ENCODE measurements at places on chromosomes 3 and 15.
A peak's percentile ranks its signal among the peaks of the same experiment; 100 is the strongest.

DNA sequence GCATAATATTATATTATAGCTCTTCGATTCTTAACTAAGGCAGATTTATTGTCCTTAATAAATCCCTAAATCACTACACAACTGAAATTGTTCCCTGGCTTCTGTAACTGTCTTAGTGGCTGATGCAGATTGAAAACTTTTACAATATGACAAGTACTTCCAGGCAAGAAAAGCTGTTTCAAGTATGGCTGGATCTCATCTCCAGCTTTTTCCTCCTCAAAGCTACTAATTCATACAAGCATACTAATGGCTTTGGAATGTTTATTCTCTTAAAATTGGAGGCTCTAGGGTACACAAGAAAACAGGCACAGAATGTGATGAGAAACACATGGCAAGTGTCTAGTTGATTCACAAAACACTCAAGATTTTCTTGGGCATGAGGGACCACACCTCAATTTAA lies 351.5 kb upstream of the ICE2 start:
- no peak for DNase-seq

DNA sequence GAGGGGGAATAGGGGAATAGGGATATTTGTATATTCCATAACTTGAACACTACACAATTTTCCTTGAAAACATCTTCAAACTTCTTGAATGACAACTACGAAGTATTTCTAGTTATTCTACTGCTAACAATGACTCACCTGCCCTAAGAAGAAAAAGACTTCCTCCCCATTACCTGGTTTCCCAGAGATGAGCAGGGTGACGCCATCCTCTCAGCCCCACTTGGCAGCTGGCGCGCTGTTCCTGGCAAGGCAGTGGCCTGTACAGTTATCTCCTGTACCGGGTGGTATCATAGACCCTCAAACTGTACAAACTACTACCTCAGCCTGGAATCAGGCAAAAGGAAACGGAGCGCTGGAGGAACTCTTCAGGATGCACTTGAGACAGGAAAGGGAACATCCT lies 10.4 kb downstream of the WDR82 start:
- DNase-seq: no peak

GRCh38 chr15:40793216-40793989 lies 13.5 kb upstream of the ZFYVE19 start:
- DNase-seq: no peak

GRCh38 chr3:127785711-127786265 lies 36.5 kb downstream of the MGLL start:
- no peak for DNase-seq

DNA sequence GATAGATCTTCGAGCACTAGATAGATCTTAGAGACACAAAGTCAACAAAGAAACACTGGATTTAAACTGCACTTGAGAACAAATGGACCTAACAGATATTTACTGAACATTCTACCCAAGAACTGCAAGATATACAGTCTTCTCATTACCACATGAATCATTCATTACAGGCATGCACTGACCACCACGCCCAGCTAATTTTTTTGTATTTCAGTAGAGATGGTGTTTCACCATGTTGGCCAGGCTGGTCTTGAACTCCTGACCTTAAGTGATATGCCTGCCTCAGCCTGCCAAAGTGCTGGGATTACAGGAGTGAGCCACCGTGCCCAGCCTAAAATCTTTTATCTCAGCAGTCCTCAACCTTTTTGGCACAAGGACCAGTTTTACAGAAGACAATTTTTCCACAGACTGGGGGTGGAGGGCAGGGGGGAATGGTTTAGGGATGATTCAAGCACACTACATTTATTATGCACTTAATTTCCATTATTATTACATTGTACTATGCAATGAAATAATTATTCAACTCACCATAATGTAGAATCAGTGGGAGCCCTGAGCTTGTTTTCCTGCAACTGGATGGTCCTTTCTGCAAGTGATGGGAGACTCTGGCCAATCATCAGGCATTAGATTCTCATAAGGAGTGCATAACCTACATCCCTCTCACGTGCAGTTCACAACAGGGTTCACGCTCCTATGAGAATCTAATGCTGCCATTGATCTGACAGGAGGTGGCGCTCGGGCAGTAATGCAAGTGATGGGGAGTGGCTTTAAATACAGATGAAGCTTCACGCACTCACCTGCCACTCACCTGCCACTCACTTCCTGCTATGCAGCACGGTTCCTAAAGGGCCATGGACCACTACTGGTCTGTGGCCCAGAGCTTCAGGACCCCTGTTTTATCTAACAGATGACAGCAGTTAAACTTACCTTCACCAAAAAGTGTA lies 21.7 kb downstream of the CSNK1G1 start:
- peak; percentile 7 for DNase-seq

GRCh38 chr3:25457671-25458419 lies 29.8 kb downstream of the RARB start:
- no peak for DNase-seq

GRCh38 chr3:98733053-98733811 lies 29.9 kb upstream of the ST3GAL6 start:
- no peak for DNase-seq

DNA sequence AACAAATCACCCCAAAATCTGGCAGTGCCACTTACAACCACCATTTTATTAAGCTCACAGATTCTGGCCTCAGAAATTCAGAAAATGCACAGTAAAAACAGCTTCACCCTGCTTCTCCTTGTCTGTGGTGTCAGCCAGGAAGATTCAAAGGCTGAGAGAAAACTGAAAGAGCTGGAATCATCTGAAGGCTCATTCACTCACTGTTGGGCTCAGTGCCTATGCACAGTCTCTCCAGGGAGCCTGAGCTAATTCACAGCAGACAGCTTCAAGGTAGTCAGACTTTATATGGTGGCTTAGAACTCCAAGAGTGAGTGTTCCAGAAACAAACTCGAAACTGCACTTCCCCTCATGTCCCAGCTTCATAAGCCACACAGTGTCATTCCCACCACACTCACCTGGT lies 16.5 kb upstream of the PLOD2 start:
- no peak for DNase-seq

Data from activated gamma-delta T cell treated with Interleukin-2 at 50 U/mL for 16 hours (primary cell).